ENCODE measurements at places on chromosomes 5 and 9.

DNA sequence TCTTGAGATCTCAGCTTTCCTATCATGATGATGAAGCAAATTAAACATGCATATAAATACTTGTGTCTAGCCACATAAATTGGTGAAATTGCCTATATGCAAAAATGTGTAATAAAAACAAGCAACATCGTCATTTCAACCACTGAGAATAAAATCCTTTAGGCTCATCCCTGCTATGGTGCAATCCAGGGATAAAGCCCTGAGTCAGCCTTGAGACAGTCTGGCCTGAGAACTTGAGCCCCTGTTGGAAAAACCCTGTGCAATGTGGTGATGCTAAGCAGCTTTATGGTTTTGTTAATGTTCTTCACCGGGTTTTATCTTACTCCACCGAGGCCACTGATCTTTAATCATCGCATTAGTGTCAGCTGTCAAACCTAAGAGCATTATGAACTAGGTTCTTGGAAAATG is 170.5 kb downstream of the DCP2 start:
- no peak for DNase-seq

GRCh38 chr9:124122813-124123462 is 111.4 kb downstream of the LHX2 start:
- no peak for DNase-seq

DNA sequence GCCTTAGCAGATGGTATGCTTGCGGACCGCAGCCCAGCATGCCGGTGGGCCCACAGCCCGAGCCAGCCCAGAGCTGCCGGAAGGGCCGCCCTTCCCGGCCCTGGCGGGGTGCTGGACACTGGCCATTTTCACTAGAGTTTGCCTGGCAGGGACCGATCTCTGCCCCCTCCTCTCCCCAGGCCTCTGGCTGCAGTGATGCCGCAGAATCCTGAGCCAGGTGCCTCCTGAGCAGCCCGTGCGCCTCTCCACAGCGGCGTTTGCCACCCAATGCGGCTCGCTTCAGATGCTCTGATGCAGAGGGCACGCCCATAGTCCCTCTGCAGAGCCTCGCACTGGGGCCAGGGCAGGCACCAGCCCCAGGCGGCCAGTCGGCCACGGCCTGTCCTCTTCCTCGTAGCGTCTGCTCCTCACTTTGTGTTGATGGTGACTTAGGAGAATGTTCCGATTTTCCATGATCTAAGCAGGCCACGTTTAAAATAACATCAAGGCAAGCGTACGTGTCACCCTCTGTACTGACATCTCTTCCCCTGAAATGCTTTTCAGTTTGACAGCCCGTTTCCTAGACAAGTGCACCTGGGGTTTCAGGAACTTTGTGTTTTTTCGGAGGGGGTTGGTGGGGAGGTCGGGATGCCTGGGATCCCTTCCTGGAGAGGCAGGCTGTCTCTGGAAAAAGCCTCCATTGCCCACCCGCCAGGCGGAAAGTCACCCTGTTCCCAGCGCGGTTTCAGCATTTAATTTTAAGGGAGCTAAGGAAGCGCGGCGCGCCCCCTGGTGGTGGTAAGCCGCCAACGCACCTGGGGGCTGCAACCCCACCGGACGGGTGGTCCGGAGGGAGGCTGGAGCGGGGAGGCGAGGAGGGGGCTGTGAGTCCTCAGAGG is 29.8 kb upstream of the HMCN2 start:
- DNase-seq, result peak; percentile 47

- no peak for DNase-seq
These were observed 144.4 kb downstream of the KCTD16 start for GRCh38 chr5:144315026-144315425.

DNA sequence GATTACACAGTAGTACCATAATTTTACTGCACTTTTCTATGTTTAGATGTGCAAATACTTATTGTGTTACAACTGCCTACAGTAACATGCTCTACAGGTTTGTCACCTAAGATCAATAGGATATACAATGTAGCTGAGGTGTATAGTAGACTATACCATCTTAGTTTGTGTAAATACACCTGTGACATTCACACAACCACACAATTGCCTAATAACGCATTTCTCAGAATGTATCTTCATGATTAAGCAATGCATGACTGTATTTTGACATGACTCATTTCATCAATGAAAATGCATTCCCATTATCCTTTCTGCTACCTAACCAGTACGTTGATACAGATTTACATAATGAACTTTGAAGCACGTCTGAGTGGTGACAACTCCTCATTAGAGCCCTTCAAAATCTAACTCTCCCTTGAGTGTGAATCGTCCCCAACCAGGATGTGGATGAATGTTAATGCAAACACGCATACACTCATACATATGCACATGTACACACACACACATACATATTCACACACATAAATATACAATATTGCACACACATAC is 28.4 kb downstream of the GZMK start:
- no peak for DNase-seq

DNA sequence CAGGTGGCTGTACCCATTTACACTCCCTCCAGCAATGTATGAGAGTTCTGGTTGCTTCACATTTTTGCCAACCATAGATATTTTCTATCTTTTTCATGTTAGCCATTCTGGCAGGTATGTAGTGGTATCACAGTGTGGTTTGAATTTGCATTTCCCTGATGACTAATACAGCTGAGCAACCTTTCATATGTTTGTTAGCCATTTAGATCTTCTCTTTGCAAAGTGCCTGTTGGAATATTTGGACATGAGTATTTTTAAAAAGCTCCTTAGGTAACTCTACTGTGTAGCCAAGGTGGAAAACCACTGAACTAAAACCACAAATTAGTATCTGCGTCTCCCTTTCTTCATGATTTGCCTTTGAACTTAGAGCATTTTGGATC is 31.9 kb downstream of the IRF1 start:
- DNase-seq, result no peak

GRCh38 chr5:56985936-56986625 is 34.2 kb upstream of the MIER3 start:
- DNase-seq, result no peak

DNA sequence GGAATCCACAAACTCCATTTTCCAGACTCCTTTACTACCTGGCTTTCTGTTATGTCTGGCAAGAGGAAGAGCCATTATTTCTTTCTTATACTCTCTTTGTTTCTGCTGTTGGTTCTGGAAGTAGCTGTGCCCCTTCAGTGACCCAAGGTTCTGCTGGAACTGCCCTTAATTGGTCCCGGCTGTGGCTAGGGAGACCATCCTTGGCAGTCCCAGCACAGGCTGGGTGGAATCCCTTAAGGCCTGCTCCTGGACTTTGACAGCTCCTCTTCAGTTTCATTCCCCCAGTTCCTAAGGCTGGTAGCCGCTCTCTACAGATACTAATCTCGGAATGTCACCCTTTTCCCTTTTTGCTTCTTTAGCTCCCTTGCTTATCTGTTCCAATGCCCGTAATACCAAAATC is 81.9 kb upstream of the GLIS3 start:
- no peak for DNase-seq

- DNase-seq, result no peak
These were observed 120.9 kb downstream of the SSBP2 start for GRCh38 chr5:81629986-81630385.

GRCh38 chr5:73391441-73391881 is 57.1 kb downstream of the FOXD1 start:
- no peak for DNase-seq

GRCh38 chr9:22210262-22210661 is 201.2 kb upstream of the CDKN2B start:
- no peak for DNase-seq

DNA sequence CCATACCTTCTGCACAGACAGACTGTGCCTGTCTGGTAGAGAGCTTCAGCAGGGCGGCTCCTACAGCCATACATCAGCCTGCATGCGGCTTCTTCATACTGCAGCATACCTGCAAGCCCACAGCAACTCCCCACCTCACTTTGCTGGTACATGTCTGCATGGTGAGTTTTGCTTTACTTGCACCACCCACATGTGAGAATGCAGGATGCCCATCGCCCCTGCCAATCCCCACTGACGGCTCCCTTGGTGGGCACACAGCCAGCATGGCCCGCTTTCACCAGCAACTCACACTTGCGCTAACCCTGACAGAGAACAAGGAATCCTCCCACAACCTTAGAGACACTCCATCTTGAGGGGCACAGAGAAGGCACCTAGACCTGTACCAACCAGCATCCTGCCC is 114.9 kb downstream of the DTWD2 start:
- DNase-seq, result no peak

DNA sequence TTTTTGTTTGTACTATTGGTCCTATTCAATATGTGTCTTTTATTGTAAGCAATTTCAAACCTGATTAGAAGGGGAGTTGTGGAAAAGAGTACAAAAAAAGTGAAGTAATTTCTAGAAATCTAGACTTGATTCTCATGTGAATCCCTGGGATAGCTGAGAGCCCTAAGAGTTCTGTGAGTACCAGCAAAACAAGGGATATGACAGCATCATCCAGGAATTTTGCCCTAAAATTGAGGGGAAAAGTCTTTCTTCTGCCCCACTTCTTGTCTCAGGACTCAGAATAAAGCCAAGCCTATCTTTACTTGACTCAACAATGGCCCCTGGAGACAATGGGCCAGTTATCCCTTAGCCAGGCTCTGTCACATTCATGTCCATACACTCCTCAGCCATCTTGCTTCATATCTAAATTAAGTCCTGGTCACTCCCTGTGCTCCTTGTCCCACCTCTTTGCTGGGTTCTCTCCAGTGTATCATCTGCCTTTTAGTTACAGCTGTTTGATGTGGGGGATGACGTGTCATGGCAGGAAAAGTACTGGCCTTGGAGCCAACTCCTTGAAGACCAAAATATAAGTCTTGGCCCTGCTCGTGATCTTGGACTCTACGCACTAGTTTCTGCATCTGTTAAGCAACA is 81.2 kb downstream of the ADAMTS12 start:
- no peak for DNase-seq

GRCh38 chr9:6584881-6585597 is 60.5 kb downstream of the GLDC start:
- DNase-seq, result no peak

GRCh38 chr9:4508907-4509589 is 18.8 kb downstream of the SLC1A1 start:
- DNase-seq, result no peak

- no peak for DNase-seq
These were observed 30.2 kb upstream of the FUBP3 start for GRCh38 chr9:130549093-130549735.

GRCh38 chr5:1868886-1869475 is 13.7 kb downstream of the IRX4 start:
- no peak for DNase-seq

DNA sequence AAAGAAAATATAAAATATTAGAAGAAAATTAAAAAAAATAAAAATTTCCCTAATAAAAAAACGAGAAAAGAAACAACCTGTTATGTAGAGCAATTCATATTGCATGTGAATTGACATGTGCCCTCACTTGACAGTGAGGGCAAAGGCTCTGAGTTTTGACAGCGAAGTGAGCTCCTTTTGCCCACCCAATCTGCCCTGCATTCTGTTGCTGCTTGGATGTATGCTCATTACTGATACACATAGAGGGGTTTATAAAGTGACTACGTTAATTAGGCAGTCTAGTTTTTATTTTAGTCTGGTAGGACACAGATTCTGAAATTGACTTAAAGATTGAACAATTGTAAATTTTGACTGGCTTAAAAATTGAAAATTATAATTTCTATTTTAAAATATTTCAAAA is 949.4 kb downstream of the TLE4 start:
- DNase-seq, result no peak

GRCh38 chr5:137696481-137696880 is 39.4 kb downstream of the KLHL3 start:
- no peak for DNase-seq

- DNase-seq, result no peak
These were observed 100.6 kb downstream of the TRIO start for GRCh38 chr5:14243766-14244165.

DNA sequence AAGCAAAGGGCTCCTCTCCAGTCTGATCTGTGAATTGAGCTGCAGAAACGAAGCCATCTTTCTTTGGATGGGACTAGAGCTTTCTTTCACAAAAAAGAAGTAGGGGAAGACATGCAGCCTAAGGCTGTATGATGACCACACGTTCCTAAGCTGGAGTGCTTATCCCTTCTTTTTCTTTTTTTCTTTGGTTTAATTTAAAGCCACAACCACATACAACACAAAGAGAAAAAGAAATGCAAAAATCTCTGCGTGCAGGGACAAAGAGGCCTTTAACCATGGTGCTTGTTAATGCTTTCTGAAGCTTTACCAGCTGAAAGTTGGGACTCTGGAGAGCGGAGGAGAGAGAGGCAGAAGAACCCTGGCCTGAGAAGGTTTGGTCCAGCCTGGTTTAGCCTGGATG is 82.1 kb downstream of the PIK3R1 start:
- DNase-seq, result no peak

DNA sequence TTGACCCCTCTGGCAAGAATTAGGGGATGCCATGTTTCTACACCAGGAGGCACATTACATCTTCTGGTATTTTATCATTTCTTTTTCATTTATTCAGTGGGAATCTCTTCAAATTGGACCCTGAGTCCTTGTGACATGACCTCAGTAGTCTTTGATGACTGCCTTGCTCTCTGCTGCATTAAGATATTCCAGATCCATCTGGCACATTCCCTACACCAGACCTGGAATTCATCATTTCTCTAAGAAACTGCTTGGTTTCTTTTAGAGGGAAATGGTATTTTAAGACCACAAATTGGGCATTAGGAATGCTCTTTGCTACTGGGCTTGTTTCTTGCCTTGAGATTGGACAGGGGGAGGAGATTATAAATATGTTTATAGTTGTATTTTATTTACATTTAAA is 61.0 kb downstream of the GALNT10 start:
- no peak for DNase-seq

GRCh38 chr5:54700986-54701578 is 183.5 kb downstream of the SNX18 start:
- DNase-seq, result no peak

DNA sequence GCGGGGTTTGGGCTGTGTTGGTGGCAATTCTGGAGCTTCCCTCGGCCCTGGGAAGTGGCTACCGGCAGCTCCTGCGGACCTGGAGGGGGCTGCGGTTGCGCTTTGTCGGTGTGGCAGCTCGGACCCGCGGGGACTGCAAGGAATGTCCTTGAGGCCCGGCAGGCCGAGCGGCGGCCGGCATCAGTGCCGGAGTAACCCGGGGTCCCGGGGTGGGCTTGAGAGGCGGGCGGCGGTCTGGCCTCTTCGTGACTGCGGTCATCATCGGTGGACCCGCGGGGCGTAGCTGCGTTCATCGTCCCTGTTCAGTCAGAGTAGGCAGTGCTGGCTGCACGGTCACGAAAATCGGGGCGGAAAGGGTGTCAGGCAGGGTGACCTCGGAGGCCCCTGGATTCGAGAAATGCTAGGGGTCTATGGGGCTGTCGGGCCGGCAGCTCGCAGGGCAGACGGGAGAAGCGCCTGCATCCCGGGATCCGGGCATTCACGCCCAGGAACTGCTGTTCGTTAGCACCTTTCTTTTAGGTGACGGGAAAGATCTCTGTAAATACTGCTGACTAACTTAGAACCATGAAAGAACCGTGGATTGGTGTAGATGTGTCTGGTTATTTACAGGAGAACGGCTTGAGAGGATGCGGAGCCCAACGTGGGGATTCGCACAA is 474 bp downstream of the HMGCR start:
- DNase-seq, result peak; percentile 6

DNA sequence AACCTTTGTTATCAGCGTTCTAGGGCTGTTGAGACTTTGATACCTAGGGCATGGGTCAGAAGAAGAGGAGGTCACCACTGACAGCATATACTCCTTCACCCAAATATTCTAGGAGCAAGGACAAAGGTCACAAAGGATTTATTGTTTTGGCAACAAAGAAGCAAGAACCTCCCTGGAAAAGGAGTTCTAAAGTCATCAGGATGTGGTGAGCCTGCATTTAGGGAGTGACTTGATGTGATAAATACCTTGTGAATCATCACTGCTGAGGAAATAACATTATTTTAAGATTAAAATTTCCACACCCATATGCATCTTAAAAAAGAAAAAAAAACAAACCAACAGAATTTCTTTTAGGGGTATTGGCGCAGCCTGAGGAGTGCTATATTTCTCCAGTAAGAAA is 13.9 kb downstream of the IFNA1 start:
- DNase-seq, result no peak
